Frontal cortex (tissue), 4 donors: ENCODE measurements at places on chromosomes 12 and 14. TPM values are rescaled to one million over a fixed set of nuclear protein-coding genes. Genes with fewer than 3 reads are reported as not detected.

DNA sequence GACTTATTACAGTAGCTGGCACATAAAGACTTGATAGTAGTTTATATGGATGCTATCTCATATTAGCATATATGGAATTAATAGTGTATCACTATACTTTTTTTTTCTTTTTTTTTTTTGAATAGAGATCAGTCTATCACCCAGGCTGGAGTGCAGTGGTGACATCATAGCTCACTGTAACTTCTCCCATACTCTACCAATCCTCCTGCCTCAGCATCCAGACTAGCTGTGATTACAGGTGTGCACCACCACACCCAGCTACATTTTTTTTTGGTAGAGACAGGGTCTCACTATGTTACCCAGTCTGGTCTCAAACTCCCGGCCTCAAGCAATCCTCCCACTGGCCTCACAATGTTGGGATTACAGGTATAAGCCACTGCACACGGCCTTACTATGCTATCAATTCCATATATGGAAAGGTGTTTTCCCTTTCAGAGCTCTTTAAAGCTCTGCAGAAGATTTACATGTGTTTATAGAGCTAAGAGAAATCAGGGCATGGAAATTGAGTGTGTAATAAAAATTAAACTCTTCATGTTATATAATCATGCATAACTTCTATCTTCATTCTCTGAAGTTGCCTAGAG is 1.8 kb upstream of the TBK1 start:
- DNase-seq, result no peak

- DNase-seq, result no peak
These were observed 6.1 kb upstream of the CNIH1 start for GRCh38 chr14:54447231-54447692.

DNA sequence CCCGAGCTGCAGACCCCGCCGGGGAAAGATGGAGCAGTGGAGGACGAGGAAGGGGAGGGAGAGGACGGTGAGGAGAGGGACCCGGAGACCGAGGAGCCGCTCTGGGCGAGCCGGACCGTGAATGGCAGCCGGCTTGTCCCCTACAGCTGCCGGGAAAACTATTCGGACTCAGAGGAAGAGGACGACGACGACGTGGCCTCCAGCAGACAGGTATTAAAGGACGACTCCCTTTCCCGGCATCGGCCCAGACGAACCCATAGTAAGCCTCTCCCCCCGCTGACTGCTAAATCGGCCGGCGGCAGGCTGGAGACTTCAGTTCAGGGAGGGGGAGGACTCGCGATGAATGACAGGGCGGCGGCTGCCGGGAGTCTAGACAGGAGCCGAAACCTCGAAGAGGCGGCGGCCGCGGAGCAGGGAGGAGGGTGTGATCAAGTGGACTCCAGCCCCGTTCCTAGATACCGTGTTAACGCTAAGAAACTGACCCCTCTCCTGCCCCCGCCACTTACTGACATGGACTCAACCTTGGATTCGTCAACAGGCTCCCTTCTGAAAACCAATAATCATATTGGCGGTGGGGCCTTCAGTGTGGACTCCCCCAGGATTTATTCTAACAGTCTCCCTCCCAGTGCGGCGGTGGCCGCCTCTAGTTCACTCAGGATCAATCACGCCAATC is 962 bp downstream of the LEMD3 start:
- DNase-seq, result peak; percentile 50

DNA sequence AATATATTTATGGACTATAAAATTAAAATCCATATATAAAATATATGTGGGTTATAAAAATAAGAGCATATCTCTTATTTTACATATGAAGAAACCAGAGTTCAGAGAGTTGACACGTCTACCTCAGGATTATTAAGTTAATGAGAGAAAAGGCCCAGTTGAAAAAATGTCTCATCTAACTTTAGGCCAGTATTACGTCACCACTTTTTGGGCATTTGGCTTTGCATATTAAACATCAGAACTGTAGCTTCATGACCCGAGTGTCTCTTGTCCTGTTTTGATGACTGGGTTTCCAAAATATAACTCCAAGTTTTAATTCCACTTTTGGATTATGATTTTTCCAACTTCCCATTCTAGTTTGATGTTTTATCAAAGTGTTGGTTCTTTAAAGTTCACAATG is 1026.1 kb downstream of the SLC6A15 start:
- no peak for DNase-seq

DNA sequence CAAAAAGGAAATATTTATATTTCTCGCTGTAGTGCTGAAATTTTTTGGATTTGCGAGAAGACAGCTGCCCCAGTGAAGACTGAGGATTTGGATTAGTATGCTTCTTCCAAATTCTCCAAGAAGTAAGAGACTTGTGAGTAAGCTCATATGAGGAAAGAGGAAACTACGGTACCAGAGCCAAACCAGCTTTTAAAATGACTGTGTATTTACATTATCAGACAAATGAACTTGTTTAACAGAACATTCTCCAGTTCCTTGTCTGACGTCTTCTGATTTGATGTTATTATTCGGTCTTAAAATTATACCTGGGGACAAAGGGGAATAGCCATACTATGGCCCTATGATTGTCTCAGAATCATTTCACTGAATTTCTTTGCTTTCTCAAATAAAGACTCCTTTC is 8.0 kb downstream of the CLEC12B start:
- DNase-seq, result no peak

GRCh38 chr14:65462411-65462810 is 49.9 kb downstream of the FUT8 start:
- DNase-seq, result no peak

- no peak for DNase-seq
These were observed 233.8 kb downstream of the SSPN start for GRCh38 chr12:26429070-26429691.

GRCh38 chr14:69755784-69756183 is 11.2 kb upstream of the SRSF5 start:
- DNase-seq, result no peak

DNA sequence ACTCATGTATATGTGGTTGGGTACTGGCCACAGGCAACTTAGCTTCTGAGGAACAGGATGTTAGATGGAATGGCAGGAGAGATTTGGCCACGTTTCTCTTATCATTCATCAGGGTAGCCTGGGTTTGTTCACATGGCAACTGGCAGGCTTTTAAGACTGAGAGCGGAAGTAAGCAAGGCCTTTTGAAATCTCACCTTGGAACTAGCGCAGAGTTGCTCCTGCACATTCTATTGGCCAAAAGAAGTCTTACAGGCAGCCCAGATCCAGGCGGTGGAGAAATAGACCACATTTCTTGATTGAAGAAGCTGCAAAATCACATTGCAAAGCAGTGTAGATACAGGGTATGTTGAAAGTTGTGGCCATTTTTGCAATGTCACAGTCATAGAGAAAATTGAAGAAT is 3.7 kb downstream of the CLEC4A start:
- DNase-seq, result no peak

- no peak for DNase-seq
These were observed 2.9 kb downstream of the GLT1D1 start for GRCh38 chr12:128856035-128856790.

GRCh38 chr12:58502841-58503240 is 417.5 kb downstream of the LRIG3 start:
- DNase-seq, result no peak

- no peak for DNase-seq
These were observed 139.3 kb upstream of the ARHGAP5 start for GRCh38 chr14:31937730-31938346.

- DNase-seq, result no peak
These were observed 63.7 kb downstream of the GARIN6 start for GRCh38 chr12:99711246-99711645.

DNA sequence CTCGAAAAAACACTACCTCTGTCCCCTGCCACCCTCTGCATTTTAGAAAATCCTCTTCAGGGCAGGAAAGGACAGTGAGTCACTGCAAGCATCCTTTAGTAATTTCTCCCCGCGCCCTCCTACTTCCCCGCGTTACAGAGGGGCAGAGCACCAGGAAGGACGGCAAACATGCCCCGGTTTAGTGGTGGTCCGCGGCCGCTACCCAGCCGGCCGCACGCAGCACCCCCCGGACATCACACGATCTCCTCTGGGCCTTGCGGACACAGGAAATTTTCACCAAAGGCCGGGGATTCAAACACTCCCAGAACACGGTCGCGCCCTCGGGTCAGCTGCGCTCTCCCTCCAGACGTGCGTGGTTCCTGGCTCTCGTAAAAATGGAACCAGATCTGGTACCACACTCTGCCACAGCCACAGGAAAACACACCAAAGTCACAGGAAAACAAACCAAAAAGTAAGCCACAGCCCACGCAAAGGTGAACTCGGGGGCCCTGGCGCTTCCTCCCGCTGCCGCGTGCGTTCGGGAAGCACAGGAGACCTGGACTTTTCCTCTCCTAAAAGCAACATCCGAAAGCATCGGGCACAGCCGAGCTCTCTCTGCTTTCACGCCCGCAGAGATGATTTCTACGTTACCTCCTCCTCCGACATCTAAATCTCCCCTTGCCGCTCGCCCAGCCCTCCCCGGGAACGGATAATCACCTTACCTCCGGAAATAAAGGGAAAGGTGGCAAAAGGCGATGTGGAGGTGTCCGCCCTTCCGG is 839 bp downstream of the SLC38A1 start:
- no peak for DNase-seq

Gene CLEC14A
- 4.5 TPM for total RNA-seq

Gene CCDC59
- total RNA-seq, result 31.8 TPM

Gene NEUROD4
- total RNA-seq, result 2.9 TPM

Gene B4GALNT3
- total RNA-seq, result 2.4 TPM

Gene CMA1
- total RNA-seq, result not detected

Gene ACIN1
- total RNA-seq, result 73.0 TPM

Gene GLI1
- under 0.01 TPM for total RNA-seq

Gene ASB8
- 37.1 TPM for total RNA-seq

Gene CCDC175
- total RNA-seq, result 2.0 TPM
